ENCODE measurements at places on chromosomes 4 and X.

- no peak for DNase-seq
These were observed 26.5 kb downstream of the RASGEF1B start for GRCh38 chr4:81445196-81445595.

- no peak for DNase-seq
These were observed 11.6 kb upstream of the TNIP2 start for GRCh38 chr4:2767705-2768074.

GRCh38 chr4:5168891-5169290 is 117.6 kb downstream of the STK32B start:
- no peak for DNase-seq

GRCh38 chr4:138252551-138252950 is 10.4 kb upstream of the SLC7A11 start:
- DNase-seq = no peak

GRCh38 chr4:164304101-164304639 is 449.8 kb upstream of the SMIM31 start:
- no peak for DNase-seq

All from AG04449 (cell line).